ENCODE measurements at places on chromosomes 13 and 19.
A peak's percentile ranks its signal among the peaks of the same experiment; 100 is the strongest.

- no peak for ATAC-seq
Observed at GRCh38 chr13:44660050-44660449, 83.9 kb upstream of the TSC22D1 start.

GRCh38 chr13:50969691-50970090, 60.1 kb downstream of the RNASEH2B start:
- ATAC-seq = no peak

DNA sequence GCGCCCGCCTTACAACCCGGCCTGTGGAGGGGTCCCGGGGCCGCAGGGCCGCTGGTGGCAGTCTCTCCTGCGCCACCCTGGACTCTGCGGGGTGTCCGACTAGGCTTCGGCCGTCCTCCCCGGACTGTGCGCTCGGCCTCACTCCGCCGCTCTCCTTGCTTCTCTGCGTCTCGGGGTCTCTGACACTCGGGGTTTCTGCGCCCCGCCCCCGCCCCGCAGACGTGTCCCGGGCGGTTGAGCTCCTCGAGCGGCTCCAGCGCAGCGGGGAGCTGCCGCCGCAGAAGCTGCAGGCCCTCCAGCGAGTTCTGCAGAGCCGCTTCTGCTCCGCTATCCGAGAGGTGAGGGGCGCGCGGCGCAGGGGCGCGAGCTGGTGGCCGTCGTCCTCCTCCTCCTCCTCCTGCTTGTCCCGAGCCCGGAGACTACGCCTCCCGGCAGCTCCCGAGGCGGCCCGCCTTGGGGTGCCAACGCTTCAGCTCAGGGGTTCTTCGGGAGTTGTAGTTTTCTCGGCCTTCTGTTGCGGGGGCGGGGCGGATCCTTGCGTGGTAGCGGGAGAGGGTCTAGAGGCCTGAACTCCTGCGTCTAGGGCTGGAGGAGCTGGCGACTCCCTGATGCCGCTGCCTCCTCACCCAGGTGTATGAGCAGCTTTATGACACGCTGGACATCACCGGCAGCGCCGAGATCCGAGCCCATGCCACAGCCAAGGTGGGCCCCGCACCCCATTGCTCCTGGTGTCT, 627 bp downstream of the LIN7B start:
- no peak for ATAC-seq

DNA sequence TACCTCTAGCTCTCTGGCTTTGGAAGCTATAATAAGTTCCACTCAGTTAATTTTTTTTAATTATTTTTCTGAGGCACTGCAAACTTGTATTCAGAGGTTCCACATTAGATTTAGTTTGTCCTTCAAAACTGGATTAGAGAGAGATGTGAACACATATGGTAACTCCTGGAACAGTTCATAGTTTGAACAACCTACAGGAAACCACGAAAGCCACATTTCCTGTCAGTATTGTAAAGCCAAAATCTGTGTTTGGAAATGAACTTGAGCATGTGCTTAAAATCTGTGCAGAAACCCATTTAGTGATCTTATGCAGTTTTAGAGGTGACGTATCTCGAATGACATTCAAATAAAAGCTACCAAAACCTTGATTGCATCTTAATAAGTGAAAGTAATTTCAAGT, 1952.0 kb downstream of the OLFM4 start:
- no peak for ATAC-seq

- ATAC-seq = no peak
Observed at GRCh38 chr13:71714802-71715375, 152.1 kb downstream of the DACH1 start.

GRCh38 chr13:80599765-80600164, 258.8 kb upstream of the SPRY2 start:
- no peak for ATAC-seq

DNA sequence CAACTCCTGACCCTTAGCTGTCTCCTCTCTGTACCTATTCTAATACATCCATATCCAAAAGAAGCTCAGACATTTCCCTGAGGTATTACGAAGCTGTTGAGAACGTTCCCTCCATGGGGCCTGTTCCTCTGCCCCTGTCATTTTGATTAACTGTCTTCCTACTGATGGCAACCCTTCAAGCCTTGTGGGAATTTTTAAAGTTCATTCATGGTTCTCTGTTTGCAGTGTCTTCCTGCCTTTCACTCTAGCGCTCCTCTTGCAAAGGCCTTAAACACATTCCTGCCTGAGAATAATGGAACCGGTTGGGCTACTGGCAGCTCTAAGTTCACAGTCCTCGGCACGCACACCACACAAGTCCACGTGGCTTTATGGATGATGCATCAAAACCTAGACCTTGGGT, 66.1 kb downstream of the LHFPL6 start:
- ATAC-seq = no peak

DNA sequence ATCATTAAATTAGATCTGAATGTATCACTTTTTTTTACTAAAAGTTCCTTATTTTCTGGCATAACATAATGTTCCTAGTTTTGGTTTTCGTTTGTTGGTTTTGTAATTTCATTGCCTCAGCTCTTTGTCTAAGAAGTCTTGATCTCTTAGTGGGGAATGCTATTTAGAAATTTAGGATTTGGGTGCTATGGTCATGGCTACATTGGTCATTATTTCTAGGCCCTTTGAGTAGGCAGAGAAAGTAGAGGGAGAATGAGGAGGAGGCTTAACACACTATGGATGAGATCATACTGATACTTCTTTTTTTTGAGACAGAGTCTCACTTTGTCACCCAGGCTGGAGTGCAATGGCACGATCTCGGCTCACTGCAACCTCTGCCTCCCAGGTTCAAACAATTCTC, 41.8 kb downstream of the PIBF1 start:
- no peak for ATAC-seq

GRCh38 chr13:48909056-48909389, 66.7 kb upstream of the FNDC3A start:
- ATAC-seq = no peak

GRCh38 chr19:50590191-50590590, 22.0 kb upstream of the LRRC4B start:
- no peak for ATAC-seq

GRCh38 chr13:112984501-112984900, 15.5 kb downstream of the MCF2L start:
- no peak for ATAC-seq

- ATAC-seq = no peak
Observed at GRCh38 chr13:27372896-27373295, 51.5 kb upstream of the GTF3A start.

GRCh38 chr13:112193463-112194166, 126.7 kb downstream of the SOX1 start:
- ATAC-seq = no peak

GRCh38 chr19:57512845-57513244, 13.1 kb downstream of the ZNF773 start:
- no peak for ATAC-seq

DNA sequence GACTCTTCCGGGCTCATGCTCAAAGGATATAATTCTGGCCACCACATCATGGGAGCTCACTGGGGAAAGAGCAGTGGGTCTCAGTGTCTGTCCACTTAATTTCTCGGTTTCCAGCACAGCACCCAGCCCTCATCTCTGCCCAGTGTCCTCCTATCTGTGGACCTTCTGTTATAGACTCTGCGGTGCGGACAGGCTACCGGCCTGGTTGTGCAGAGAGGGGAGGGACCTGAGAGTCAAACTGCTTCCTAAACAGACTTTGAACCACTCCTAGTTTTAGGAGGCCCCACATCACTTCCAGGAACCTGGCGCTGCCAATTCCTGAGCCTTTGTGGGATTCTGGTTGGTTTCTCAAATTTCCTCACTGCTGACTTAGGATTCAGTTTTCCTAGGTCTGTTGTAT, 59.8 kb upstream of the MED4 start:
- ATAC-seq = no peak

- no peak for ATAC-seq
Observed at GRCh38 chr13:20812890-20813289, 39.1 kb upstream of the EEF1AKMT1 start.

- peak; percentile 88 for ATAC-seq
Observed at GRCh38 chr19:15323496-15324235, 8.7 kb downstream of the BRD4 start.

DNA sequence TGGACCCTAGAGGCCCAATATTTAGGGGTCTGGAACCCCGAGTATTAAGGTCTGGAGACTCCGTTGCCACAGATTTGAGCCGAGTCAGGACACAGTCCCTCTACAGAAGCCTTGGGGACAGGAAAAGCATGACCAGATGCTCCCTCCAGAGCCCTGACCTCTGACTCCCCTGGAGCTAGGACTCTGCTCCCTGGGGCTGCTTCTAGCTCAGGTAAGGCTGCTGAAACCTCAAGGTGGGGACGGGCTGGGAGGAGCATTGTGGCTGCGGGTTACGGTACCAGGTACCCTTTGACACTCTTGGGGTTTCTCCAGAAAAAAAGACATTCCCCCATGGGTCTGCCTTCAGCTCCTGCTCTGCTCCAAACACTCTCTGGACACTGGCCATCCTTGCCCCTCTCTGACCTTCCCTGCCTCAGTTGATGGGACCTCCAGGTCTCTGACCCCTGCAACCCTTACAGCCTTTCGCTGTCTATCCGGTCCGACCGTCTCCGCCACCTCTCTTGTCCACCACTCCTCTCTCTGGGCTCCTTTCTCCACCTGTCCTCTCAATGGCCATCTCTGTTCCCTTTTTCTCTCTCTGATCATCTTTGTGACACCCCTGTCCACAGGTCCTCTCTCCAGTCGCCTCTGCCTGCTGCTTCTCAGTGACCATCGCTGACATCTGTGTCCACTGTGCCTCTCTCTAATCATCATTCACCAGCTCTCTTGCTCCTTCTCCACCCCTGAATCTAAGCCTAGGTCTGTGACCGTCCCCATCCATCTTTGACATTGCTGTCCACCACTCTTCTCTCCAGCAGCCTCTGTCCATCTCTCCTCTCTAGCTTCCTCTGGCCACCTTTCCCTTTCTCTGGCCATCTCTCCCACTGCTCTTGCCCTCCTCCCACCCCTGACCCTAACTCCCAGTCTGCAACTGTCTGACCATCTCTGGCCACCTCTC, 1.4 kb downstream of the LRFN3 start:
- ATAC-seq = no peak

Measured in gastroesophageal sphincter (tissue), 4 donors.